ENCODE measurements at places on chromosomes 2 and 18.

GRCh38 chr2:58268685-58269084 is 27.6 kb upstream of the FANCL start:
- no peak for DNase-seq

GRCh38 chr18:52312346-52312745 is 27.7 kb upstream of the DCC start:
- no peak for DNase-seq

DNA sequence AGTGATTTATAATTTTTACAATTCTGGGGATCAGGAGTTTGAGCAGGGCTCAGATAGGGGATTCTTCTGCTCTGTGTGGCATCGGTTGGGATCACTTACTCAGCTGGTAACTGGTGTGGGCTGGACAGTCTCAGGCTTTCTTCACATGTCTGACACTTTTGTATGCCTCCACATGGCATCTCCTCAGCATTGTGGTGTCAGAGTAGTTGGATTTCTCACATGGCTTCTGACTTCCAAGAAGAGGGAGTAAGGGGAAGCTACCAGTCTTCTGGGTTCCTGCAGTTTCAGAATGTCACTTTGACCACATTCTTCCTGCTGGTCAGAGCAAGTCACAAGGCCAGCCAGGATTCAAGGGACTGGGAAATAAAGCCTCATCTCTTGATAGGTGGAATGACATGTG is 55.6 kb downstream of the NCOA1 start:
- DNase-seq = no peak

DNA sequence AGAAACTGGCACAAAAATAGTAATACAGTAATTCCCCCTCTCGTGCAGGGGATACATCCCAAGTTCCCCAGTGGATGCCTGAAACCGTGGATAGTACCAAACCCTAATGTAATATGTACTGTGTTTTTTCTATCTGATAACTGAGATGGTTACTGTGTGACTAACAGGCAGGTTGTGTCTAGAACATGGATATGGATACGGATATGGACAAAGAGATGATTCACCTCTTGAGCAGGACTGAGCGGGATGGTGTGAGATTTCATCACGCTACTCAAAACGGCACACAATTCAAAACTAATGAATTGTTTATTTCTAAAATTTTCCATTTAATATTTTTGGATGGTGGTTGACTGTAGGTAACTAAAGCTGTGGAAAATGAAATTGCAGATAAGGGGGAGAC is 3.4 kb downstream of the MBD1 start:
- no peak for DNase-seq

DNA sequence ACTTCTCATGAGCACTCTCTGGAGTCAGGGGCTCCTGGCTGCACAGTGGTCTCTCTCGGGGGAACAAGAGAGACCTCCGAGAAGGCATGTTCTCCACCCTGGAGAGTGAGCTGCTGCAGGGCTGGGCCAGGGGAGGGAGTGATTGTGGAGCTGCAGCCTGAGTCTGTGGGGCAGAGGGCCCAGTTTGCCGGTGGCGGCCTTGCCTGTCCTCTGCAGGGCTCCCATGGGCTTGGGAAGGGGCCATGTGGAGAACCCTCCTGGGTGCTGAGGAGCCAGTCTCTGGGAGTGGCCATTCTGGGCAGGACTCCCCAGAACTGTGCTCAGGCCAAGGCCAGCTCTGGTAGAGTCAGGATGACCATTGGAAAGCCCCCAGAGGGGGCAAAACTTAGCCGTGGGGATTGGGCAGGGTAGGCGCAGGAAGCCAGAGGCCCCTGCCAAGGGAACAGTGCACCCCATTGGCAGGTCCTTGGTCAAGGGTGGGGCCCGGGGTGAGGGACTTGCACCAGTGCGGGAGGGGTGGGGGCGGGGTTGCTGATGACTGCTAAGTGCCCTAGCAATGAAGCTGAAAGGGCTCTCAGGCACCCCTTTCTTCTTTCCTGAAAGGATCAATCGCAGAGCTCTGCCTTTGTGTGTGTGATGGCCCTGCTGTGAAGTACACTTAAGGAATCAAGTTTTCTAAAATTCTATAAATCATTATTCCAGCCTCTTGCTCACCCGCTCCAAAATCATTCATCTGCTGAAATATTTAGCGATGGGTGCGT is 69.7 kb upstream of the BOD1L2 start:
- DNase-seq = no peak

DNA sequence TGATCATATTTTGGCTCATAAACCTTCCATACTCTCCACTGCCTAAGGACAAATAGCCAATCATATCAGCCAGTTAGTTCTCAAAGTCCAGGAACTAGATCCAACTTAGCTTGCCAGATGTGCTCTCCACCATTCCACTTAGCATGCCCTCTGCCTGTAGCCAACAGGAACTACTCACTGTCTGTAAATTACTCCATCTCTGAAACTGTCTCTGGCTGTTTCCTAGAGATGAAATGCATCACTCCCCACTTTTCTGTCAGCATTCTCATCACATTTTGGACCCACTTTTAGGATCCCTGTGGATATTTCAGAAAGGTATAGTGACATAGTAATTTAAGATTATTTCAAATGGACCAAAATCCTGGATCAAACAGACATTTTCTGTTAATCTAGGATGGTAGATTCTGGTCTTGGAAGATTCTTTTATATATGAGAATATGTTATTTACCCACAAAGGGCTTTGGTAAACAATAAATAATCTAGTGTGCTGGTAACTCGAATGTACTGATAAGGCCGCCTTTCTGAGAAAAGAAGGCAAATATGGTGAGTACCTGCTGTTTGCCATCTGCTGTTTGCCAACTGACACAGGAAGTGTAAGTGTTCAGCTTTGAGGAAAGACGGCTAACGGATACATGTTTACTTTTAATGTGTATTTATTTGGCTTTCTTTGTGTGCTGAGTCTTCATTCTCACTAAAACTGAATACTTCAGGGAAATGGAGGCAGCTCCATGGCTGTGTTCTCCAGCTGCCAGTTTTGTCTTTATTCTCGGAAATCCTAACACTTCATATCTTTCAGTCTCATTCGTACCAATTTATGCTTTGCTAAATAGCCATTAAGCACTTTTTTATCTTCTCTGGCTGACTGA is 79.5 kb downstream of the EVA1A start:
- no peak for DNase-seq

DNA sequence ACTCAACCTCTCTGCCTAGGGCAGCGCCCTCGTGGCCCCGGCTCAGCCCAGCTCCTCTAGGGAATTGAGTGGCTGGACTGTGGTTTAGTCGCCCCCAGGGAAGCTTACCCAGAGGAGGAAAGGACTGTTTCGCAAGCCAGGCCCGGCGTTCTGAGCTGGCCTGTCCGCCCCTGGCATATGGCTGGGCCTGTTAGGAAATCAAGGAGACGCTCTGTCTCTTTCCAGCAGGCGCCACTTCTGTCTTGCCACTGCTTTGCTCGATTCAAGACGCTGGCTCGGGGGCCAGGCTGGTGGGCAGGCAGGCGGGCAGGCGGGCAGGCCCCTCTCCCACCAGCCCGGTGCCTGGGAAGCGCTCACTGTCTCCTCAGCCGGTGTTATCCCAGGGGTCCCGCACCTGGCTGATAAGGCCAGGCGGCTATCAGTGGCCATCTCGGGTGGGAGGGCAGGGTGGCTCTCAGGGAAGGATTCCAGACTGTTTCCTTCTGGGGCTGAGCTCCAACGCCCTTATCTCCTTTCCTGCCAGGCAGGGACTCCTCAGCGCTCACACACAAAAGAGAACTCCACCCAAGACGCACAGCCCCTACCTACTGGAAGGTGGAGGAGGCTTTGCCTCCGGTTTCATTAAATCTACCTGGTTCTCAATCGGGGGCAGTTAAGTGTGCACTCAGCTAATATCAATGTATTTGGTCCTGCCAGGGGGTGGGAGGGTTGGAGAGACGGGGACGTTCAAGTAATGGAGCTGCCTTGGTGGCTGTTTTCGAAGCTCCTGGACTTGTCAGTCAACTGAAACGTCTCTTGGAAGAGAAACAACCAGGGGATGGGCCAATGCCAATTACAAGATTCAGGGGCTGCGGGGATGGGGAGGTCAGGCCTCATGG is 109.1 kb downstream of the SMAD7 start:
- no peak for DNase-seq

- no peak for DNase-seq
Measured at GRCh38 chr2:130830538-130830937, 6.2 kb upstream of the ARHGEF4 start.

Measured in activated gamma-delta T cell (primary cell).